Right ventricle myocardium superior (tissue), 1 donor: ENCODE measurements at places on chromosomes 5 and 9. TPM values are rescaled to one million over a fixed set of nuclear protein-coding genes. Genes with fewer than 3 reads are reported as not detected.

Gene PCDHGA4
- total RNA-seq = 9.3 TPM

Gene PTPRD
- total RNA-seq = 7.8 TPM

Gene NME5
- total RNA-seq = 4.9 TPM

Gene CDH10
- total RNA-seq = not detected

Gene TRIO
- total RNA-seq = 56.0 TPM

Gene NPR2
- total RNA-seq = 24.2 TPM

Gene ZNF879
- total RNA-seq = 4.0 TPM

Gene S1PR3
- 28.2 TPM for total RNA-seq

Gene PDLIM7
- total RNA-seq = 37.0 TPM

Gene TSSK1B
- total RNA-seq = not detected

Gene SLC46A2
- total RNA-seq = not detected

Gene CDC26
- 40.1 TPM for total RNA-seq

Gene SLC6A19
- total RNA-seq = not detected

Gene GABRG2
- not detected for total RNA-seq

Gene CATSPER3
- 0.32 TPM for total RNA-seq

Gene FRMD3
- 93.2 TPM for total RNA-seq

Gene PCDHGA6
- 6.7 TPM for total RNA-seq

Gene SPAAR
- total RNA-seq = 8.3 TPM

Gene SLC36A3
- total RNA-seq = not detected

Gene NUDCD2
- total RNA-seq = 12.9 TPM

Gene PAIP2
- total RNA-seq = 142 TPM

Gene PCA3
- not detected for total RNA-seq

Gene PCDHB2
- 2.0 TPM for total RNA-seq

Gene EGFLAM
- total RNA-seq = 9.1 TPM

Gene IL9
- not detected for total RNA-seq

Gene AQP7
- 155 TPM for total RNA-seq

Gene RANBP3L
- total RNA-seq = 0.38 TPM

Gene PCDHA4
- total RNA-seq = not detected

Gene HBEGF
- 21.7 TPM for total RNA-seq

Gene INSYN2B
- 0.30 TPM for total RNA-seq

Gene LRRC14B
- 103 TPM for total RNA-seq

Gene GPR150
- total RNA-seq = not detected

Gene ISL1
- not detected for total RNA-seq

Gene CDO1
- 9.2 TPM for total RNA-seq

Gene MSH3
- 10.5 TPM for total RNA-seq

Gene BAAT
- total RNA-seq = 0.08 TPM

Gene MAMDC4
- 13.2 TPM for total RNA-seq

Gene SERINC5
- total RNA-seq = 10.7 TPM

Gene DMRT3
- total RNA-seq = not detected

Gene HSD17B4
- total RNA-seq = 315 TPM

Gene AMBP
- 0.51 TPM for total RNA-seq

Gene UBE2R2
- total RNA-seq = 44.4 TPM

Gene IL13
- total RNA-seq = not detected
